Activated CD8-positive, alpha-beta memory T cell treated with anti-CD3 and anti-CD28 coated beads for 24 hours (primary cell): ENCODE measurements at places on chromosomes 4 and X.
A peak's percentile ranks its signal among the peaks of the same experiment; 100 is the strongest.

DNA sequence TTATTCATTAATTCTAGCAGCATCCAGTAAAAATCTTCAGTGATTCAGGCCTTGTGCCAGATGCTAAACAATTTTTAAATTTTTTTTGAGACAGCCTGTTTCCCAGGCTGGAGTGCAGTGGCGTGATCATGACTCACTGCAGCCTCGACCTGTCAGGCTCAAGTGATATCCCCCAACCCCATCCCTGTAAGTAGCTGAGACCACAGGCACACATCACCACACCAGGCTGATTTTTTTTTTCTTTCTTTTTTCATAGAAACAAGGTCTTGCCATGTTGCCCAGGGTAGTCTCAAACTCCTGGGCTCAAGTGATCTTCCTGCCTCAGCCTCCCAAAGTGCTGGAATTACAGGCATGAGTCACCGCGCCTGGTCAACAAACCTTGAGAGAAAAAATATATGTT, 705.5 kb downstream of the ARAP2 start:
- DNase-seq = no peak

GRCh38 chrX:23509256-23509655, 158.0 kb upstream of the PRDX4 start:
- DNase-seq = no peak

GRCh38 chrX:148228521-148228920, 247.4 kb downstream of the FMR1NB start:
- no peak for DNase-seq

GRCh38 chr4:65007841-65008439, 598.7 kb upstream of the TECRL start:
- no peak for DNase-seq

DNA sequence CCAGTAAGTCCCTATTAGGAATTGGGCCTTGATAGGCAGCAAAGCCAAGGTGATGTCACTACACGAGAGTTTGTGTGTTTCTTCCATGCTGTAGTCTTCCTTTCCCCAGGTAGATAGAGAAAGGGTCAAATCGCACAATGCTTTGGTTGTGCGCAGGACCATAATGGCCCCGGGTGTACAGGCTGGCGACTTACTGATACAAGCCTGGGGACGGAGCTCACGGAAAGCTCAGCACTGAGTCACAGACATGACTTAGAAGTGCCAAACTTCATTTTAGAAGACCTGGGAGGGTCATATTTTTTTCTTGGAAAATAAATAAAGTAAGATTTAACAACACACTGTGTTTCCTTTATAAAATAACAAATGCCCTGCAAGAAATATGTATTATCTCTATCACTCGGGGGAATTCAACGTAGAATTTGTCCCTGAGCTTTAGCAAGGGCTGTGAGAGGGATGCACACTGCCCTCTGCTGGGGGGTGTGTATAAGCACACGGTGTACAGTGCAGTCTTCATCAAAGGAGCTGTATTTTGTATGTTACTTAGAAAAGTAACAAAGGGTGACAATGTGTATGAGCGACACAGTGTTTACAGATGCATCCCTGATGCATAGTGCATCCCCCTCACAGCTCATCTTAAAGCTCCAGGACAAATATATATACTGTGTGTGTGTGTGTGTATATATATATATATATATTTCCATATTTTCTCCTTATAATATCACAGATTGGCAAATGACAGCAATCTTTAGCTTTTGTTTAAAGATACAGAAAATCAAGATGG, 254.5 kb upstream of the VEGFC start:
- DNase-seq = peak; percentile 68
